ENCODE measurements at places on chromosomes 12 and 14.

GRCh38 chr12:15662983-15663659 is 126.1 kb downstream of the EPS8 start:
- DNase-seq: no peak

DNA sequence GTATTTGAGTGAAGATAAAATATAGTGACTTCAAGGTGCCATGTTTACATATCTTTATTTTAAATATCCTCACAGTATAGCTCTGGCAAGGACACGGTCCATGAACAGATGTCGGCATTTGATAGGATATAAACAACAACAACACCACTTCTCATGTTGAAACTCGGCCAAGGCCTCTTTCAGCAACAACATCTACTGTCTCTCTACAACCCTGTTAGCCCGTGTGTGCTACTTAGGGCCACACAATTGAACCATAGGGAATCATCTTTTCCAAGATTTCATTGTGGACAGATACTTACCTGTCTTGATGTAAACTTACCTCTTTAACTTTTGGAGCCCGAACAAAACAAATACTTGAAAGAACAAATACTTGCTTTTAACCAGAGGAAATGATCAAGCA is 168.7 kb upstream of the SSTR1 start:
- no peak for DNase-seq

DNA sequence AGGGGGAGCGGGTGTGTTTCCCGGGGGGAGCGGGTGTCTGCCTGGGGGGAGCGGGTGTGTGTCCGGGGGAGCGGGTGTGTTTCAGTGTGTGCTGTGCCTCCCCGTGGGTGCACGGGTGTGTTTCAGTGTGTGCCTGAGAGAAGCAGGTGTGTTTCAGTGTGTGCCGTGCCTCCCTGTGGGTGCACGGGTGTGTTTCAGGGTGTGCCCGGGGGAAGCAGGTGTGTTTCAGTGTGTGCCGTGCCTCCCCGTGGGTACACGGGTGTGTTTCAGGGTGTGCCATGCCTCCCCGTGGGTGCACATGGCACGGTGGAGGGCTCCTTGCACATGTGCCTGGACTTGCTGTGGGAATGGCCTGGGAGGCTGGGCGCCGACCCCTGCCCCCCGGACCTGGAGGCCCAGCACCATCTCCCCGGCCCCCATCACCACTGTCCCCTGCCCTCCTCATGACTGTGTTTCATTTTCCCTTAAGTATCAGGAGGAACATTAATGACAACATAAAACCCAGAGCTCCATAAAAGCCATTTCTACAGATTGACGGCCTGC is 38.7 kb downstream of the FBRSL1 start:
- DNase-seq: no peak

- no peak for DNase-seq
Measured at GRCh38 chr14:100529561-100530031, 57.6 kb downstream of the BEGAIN start.

- no peak for DNase-seq
Measured at GRCh38 chr14:70955543-70956480, 48.6 kb downstream of the PCNX1 start.

GRCh38 chr12:64273527-64274403 is 51.7 kb upstream of the KICS2 start:
- DNase-seq: no peak

- no peak for DNase-seq
Measured at GRCh38 chr14:22580625-22581024, 8.4 kb downstream of the DAD1 start.

DNA sequence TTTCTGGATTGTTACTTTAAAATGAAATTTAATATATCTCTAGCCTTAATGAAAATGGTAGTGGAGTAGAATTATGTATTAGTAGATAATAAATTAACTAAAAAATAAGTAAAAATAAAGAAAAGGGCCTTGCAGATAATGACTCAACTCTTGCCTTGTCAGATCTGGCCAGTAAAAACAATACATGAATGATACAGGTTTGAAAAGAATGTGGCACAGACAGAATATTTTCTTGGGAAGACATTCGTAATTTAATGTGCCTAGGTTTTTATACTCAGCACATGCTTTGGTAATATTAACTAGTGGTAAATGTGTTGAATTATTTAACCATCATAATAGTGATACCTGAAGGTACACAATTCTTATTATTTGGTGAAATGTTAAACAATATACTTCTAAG is 28.3 kb downstream of the ATF7IP start:
- no peak for DNase-seq

- no peak for DNase-seq
Measured at GRCh38 chr14:50676814-50677516, 8.9 kb upstream of the SAV1 start.

DNA sequence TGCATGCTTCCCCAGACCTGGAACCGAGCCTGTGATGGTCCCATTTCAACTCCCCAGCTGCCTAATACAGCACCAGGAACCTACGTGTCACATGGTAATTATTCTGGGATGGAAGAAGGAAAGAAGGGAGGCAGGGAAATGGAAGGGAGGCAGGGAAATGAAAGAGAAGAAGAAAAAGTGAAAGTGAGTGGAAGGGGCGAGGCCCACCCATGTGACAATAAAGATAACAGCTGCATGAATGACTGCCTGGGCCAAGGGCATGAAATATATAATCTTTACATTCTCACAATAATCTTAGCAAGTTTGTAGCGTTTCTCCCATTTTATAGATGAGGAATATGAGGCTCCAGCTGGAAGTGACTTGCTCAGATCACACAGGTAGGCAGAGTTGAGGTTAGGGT is 245.0 kb upstream of the PWP1 start:
- no peak for DNase-seq

- no peak for DNase-seq
Measured at GRCh38 chr14:51317373-51317772, 77.3 kb downstream of the TMX1 start.

DNA sequence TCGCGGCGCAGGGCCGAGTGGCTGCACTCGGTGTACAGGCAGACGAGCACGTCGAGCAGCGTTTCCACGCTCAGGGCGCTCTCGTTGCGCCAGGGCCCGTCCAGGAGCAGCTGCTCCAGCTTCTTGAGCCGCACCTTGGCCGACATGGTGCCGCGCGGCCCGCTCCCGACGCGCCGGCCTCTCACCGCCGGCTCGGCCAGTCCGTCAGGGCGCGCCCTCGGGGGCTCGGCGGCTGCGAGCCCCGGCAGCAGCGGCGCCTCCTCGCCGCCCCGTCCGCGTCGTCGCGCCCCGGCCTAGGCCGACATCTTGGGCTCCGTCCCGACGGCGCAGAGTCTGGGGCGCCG is 349 bp downstream of the CDC42BPB start:
- no peak for DNase-seq

- DNase-seq: no peak
Measured at GRCh38 chr14:46989566-46989965, 338.0 kb upstream of the RPL10L start.

GRCh38 chr14:78710963-78711362 is 540.8 kb downstream of the NRXN3 start:
- DNase-seq: no peak

- DNase-seq: no peak
Measured at GRCh38 chr14:94466706-94467370, 9.2 kb downstream of the SERPINA9 start.

- no peak for DNase-seq
Measured at GRCh38 chr12:27595231-27595642, 71.2 kb downstream of the PPFIBP1 start.

DNA sequence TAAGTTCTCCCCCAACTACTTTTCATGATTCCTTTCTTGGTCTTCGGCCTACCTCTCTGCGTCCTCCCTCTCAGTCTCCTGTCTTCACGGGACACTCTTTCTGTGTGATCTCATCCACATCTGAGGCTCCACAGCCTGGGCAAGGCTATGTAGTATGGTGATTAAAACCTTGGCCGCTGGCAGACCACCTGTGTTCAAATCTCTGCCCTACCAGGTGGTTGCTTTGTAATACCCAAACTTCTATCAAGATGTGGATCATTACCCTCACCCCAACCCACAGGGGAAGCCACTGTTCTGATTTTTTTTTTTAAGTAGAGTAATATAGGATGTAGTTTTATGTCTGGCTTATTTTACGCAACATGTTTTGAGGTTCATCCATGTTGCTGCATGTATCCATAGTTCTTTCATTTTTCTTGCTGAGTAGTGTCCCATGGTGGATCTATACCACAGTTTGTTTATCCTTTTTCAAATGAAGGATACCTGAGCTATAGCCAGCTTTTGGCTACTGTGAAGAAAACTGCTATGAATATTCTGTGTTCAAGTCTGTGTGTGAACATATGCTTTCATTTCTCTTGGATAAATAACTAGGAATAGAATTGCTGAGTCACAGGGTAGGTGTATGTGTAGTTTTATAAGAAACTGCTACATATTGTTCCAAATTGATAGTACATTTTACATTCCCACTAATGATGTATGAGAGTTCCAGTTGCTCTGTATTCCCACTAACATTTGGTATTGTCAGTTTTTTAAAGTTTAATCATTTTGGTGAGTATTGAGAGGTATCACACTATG is 8.3 kb upstream of the STAT6 start:
- DNase-seq: no peak

GRCh38 chr12:50221228-50222008 is 54.2 kb upstream of the CERS5 start:
- peak; percentile 63 for DNase-seq

- no peak for DNase-seq
Measured at GRCh38 chr14:95231966-95232633, 74.8 kb upstream of the DICER1 start.

DNA sequence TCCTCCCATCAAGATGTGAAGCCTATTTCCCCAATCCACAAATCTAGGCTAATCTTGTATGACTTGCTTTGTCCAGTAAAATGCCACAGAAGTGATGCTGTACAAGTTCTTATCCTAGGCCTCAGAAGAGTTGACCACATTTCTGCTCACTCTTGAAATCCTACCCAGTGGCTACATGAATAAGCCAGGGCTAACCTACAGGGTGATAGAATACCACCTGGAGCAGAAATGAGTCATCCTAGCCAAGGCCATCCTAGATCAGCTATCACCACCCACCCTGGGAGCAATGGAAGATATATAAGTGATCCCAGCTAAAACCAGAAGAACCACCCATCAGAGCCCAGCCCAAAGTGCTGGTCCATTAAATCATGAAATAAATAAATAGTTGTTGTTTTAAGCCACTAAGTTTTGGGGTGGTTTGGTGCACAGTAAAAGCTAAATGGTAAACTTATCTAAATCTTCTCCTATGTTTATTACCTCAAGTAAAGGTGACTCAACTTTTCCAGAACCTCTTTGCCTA is 105.1 kb downstream of the RPS29 start:
- no peak for DNase-seq

DNA sequence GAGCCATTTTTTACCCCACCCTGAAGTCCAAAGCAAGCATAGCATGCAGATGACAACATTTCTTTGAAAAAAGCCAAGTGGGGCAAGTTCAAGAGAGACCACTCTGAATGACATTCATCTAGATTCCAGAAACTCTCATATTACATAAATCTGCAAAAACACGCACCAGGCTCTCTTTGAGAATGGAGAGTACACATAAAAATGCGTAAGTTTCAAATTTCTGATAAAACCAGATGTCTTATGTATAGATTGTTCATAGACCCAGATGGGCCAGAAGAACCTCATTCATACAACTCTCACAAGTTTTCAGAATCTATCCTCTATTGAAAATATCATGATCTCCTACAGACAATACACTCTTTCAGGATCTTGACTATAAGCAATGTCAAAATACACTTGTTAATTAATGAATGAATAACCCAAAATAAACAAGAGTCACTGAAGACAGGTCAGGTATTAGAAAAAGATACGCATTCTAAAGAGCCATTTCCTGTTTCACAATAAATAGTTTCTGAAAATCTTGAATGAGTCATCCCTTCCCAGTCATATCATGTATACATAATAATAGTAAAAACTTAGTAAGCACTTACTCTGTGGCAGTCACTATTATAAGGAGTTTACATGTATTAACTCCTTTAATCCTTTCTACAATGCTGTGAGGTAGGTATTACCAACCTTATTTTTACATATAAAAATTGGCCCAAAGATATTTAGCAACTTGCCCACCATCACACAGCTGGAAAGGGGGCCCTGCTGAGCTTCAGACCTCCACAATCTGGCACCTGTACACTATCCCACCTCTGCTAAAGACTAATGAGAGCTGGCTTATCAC is 72.0 kb downstream of the PPP2R5E start:
- no peak for DNase-seq

GRCh38 chr14:99284254-99285004 is 12.4 kb upstream of the BCL11B start:
- DNase-seq: no peak

DNA sequence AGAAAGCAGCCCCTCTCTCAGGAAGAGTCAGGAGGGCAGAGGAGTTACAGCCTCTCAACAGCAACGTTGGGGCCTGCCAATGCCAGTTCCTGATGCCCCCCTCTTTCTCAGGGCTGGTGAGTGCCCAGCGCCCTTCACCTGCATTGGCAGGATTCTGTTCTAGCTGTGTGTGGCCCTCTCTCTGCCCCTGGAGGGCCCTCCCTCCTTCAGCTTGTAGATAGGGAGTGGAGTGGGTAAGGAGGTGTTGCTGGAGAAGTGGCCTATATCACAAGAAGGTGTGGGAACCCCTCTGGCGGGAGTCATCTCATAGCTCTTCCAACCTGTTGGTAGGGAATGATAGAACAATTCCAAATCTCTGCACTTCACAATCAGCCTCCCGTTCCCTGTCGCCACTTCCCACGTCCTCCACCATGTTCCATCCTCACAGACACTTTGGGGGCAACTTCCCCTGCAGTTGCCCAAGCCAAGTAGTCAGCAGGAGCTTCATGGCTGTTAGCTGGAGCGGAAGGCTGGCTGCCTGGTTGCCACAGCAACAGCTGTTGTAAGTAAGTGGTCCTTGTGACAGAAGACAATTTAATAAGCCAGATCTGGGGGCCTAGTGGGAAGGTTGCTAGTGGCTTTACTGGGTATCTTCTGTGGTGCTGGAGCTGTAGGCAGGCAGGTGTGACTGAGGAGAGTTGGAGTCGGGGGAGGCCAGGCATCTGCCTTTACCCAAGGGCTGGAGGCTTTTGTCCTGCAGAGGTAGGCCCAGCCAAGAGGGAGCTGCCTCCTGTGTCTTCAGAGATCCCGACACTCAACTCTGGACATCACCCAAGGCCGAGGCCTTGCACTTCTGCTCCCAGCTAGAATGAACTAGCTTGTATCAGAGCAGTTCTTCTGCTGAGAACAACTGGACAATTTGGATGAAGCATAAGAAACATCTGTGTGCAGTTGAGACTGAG is 38.4 kb downstream of the GALNT16 start:
- DNase-seq: no peak

- peak; percentile 36 for DNase-seq
Measured at GRCh38 chr12:32390572-32391219, 8.7 kb upstream of the FGD4 start.

- DNase-seq: peak; percentile 11
Measured at GRCh38 chr12:14664434-14665023, 31.9 kb downstream of the GUCY2C start.

DNA sequence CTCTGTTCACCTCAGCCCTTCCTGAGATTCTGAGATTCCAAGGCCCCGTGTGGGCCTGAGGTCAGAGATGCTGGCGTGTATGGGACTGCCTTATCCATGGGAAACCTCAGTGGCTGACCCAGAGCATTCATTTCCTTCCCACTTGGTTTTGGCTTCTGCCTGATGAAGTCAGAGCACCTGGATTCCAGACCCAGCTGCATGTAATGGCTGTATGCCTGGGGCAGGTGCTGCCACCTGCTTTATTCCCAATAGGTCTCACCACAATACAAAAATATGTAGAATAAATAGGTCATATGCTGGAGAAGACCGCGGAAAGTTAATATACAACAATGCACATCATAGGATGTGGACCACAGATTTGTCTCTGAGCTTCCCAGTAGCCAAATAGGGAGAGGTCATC is 25.6 kb downstream of the FIGNL2 start:
- DNase-seq: no peak

- DNase-seq: no peak
Measured at GRCh38 chr12:66491853-66492252, 187.0 kb downstream of the GRIP1 start.

All from NCI-H187 (cell line).